Fibroblast of skin of left quadriceps (primary cell): ENCODE measurements at places on chromosomes 6 and 20.

- DNase-seq, result no peak
Measured at GRCh38 chr6:136717716-136717990, 74.6 kb downstream of the MAP3K5 start.

DNA sequence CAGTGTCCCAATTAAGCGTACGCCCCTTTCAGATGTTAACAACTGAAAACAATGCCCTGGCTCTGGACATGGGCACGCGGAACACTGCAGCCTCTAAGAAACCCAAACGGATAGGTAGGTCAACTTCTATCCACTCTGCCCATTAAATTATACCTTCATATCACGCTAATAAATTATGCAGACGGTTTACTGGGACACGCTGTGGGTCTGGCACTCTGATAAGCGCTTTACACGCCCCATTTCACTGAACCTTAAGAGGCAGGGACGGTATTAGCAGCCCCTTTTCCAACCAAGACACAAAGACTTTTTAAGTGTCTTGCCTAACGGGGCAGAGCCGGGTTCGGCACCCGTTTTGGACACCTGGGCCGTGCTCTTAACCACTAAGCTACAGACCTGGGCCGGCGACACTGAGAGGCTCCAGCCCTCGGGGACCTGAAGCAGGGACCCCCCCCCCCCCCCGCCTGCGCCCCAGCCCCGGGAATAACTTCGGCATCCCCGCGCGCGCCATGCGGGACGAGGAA is 744 bp downstream of the STAU1 start:
- no peak for DNase-seq

DNA sequence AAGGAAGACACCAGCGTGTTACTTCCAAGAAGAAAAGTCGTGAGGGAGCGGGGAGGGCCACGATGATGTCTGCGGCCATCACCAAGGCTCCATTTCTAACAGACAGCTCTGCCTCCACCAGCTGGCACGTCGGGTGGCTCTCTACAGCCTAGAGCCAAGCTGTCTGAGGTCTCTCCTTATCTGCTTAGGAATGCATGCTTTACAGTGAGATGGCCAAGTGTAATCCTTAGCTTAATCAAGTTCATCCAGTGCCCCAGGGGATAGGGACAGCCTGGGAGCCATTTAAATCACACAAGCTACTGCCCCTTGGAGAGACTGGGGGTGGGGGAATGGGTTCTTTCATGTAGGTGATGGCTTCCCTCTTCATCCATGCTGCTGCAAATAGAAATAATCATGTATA is 213.8 kb upstream of the CST7 start:
- no peak for DNase-seq

DNA sequence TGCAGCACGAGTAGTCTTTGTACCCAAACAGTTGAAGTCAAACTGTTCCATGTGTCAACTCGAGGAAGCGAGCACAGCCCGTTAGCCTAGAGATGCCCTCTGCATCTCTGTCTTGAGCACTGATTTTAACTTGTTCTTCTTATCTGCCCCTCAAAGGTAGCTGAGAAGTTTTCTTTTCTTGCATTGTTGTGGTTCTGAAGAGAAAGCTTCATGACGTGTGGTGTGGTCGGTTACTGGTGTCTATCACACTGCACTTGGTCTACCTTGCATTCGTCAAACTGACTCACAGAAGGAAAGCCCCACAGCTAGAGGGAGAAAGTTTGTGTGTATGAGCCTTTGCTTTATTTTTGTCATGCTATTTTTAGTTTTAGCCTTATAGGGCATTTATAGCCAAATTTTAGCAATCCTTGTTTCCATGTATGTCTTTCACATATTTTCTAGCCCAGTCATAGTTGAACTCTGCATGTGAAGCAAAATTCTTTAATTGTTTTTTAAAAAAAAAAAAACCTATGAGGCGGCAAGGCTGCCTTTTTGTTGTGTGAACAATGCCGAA is 115.1 kb downstream of the JAG1 start:
- DNase-seq, result peak; percentile 88

DNA sequence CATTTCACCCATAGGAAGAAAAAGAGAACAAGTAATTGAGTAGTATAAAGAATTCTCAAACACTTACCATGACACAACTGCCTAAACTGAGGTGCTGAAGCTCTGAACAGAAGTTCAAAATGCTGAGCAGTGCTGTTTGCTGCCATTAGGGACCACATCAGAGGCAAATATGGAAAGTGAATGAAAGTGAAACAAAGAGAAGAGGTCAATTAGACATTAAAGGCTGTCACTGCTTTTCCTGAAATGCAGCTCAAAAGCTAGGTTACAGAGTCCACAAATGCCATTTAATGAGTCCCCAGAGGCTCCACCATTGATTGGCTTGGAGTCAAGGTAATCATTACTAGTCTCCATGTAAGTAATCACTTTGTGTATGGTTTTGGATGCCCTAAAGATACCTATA is 46.1 kb downstream of the POU3F2 start:
- no peak for DNase-seq

DNA sequence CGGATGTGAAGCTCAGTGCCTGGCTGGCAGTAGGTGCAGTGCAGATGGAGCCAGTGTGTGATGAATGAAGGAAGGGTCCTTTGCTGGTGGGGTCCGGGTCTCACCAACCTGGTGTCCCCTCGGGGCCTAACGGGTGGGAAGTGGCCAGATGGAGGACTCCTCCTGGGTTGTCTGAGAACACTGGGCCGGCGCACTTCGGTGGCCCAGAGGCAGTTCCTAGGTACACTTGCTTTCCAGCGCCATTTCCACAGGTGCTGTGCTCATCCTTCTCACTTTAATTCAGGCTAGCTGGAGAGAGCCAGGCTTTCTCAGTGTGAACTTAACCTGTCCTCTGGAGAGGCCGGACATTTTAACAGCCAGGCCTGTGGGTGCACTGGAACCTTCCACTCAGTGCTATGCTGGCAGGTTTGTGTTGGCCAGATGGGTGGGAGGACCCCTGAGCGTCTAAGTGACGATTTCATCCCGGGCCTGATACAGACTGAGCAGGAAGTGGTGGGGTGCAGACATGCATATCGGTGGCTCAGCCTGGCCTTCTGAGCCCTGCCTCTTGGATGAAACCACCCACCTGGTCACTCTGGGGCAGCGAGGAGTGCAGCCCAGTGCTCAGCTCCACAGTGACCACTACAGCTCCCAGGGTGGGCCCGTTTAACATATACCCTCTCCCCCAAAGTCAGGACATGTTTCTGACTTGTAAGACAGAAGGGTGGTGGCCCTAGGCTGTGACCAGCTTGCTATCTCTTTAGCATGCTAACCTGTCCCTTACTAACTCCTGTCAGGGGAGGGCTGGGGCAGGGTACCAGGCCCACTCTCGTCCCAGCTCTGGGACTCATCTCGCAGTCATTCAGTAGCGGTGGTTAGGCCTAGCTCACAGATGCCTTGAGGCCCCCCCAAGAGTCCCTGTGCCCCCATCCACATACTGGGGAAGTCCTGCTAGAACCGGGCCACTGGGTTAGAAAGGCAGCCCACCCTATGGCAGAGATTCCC is 8.2 kb upstream of the PYGB start:
- no peak for DNase-seq

DNA sequence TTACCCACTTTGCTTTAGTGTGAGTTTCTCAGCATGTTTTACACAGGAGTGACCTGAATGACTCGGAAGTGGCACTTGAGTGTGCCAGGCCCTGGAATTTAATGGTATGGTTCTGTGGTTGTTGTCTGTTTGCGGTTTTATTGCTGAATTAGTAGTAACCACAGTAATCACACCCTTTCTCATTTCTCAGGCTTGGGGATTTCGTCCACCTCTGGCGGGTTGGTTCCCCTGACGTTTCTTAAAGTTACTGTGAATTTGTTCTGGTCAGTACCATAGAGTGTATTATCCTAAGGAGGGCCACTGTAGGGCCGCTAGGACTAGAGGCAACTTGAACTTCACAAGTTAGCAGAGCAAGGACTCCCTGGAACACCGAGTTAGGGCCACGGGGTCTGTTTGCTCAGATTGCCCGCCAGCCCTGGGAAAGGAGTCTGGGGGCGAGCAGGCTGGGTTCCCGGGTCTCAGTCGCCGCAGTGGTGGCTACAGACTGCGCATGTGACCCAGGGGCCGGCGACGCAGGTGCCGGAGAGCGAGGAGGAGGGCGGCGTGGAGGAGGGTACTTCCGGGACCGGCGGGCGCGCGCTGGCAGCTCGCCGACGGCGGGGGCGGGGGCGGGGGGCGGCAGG is 546 bp upstream of the KLHL32 start:
- no peak for DNase-seq

- no peak for DNase-seq
Measured at GRCh38 chr20:35826397-35826998, 54.7 kb downstream of the PHF20 start.

- no peak for DNase-seq
Measured at GRCh38 chr6:126643352-126643751, 303.4 kb downstream of the CENPW start.

DNA sequence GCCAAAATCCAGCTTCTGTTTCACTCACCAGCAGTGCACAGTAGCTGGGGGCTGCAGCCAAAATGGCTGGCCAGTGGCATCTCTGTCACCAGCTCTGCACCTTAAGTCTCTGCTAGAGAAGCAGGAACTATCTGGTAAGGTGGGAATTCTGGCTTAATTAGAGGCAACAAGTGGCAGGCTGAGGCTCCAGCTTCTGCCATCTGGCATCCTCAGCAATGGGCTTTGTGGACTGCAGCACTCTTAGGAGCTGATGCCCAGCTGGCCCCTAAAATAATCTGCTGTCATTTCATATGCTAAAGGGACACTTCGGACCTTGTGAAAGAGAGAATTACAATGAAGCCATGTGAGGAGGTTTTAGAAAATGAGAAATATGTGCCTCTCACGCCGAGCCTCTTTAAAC is 4.6 kb upstream of the CLDN20 start:
- no peak for DNase-seq

GRCh38 chr20:58514321-58515232 is 622 bp downstream of the APCDD1L start:
- DNase-seq, result peak; percentile 2

DNA sequence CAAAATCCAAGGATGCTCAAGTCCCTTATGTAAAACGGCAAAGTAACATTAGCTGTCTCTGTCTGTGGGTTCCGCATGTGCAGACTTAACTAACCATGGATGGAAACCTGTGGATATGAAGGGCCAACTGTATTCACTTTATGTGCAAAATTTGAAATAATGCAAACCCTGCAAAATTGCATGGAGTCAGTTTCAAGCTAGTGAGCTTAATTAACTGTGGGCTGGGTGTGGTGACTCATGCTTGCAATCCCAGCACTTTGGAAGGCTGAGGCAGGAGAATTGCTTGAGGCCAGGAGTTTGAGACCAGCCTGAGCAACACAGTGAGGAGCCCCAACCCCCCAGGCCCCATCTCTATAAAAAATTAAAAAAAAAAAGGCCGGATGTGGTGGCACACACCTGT is 81.4 kb downstream of the ANKS1A start:
- no peak for DNase-seq

DNA sequence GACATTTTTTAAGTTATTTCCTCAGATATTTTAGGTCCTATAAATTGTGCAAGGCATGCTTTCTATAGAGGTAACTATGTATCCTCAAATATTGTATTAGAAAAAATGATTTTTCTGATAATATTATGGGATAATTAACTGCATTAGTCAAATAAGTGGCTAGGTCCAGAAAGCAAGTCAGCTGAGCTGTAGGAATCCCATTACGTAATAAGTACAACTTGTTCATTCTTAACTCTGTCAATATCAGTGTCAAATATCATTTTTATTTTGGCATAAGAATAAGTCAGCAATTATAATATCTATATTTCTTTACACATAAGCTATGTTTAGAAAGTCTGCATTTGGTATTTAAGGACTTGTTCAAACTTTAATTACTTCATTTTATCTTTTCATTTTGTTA is 830.9 kb upstream of the GJE1 start:
- DNase-seq, result no peak

- no peak for DNase-seq
Measured at GRCh38 chr6:64012351-64013001, 376.9 kb downstream of the PHF3 start.

DNA sequence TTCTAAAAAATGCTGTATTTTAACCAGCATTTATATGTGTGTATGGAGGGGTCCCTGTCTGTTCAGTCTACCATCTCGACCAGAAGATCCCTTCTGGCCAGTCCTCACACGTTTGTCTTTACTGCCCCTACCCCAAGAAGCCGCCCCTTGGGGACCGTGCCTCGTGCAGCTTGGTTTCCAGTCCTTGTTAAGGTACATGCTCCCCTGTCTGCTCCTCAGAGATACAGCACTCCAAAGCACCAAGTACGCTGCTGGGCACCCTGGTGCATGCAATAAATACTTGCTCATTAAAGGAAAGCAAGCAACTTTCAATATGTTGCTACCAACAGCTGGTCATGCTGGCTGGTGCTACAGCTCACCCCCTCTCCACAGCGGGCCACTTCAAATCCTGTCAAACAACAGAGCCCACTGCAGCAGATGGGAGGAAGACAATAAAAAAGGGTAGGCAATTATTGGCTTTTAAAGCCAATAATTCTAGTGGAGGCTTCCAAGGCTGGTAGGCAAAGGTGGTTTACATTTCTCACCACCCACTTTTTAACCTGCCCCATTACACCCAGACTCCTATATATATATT is 61.6 kb downstream of the PSMG4 start:
- no peak for DNase-seq

DNA sequence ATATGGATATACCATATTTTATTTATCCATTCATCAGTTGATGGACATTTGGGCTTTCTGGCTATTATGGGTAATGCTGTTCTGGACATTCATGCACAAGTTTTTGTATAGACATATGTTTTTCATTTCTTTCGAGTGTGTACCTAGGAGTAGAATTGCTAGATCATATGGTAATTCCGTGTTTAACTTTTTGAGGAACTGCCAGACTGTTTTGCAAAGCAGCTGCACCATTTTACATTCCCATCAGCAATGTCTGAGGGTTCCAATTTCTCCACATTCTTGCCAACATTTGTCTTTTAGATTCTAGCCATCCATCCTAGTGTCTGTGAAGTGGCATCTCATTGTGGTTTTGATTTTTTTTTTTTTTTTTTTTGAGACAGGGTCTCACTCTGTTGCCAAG is 20.8 kb downstream of the SRC start:
- DNase-seq, result peak; percentile 41

DNA sequence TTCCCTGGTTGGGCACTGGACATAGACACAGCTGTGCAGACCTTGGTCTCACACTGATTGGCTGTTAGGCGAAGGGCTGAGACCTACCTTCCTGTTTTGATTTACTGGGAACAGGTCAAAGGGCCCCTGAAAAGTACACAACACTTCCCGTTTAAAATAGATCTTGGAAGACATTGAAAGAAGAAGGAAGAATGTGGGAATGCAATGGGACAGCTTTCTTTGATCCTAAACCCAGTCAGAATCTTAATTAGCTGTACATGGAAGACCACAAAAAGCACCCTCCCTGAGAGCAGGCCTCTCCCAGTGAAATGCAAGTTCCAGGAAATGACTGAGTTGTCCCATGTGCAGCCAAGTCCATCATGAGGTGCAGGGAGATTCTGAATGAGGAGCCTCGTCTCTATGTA is 83.6 kb upstream of the EXOC2 start:
- no peak for DNase-seq

- DNase-seq, result no peak
Measured at GRCh38 chr6:21537637-21538036, 55.9 kb upstream of the SOX4 start.

GRCh38 chr20:23546435-23547144 is 21.7 kb downstream of the CST9L start:
- no peak for DNase-seq
